ENCODE measurements at places on chromosomes 1 and 21. TPM values are rescaled to one million over a fixed set of nuclear protein-coding genes. Genes with fewer than 3 reads are reported as not detected.

ABCG1 gene
- polyA plus RNA-seq = 0.08 TPM

TLCD4 gene
- 0.08 TPM for polyA plus RNA-seq

MTARC2 gene
- polyA plus RNA-seq = 4.8 TPM

ATP1A4 gene
- polyA plus RNA-seq = not detected

ITPKB gene
- polyA plus RNA-seq = 0.26 TPM

GRCh38 chr1:58883888-58884482 lies 100.1 kb upstream of the JUN start:
- no peak for DNase-seq
